ENCODE measurements at places on chromosomes 11 and 22.

DNA sequence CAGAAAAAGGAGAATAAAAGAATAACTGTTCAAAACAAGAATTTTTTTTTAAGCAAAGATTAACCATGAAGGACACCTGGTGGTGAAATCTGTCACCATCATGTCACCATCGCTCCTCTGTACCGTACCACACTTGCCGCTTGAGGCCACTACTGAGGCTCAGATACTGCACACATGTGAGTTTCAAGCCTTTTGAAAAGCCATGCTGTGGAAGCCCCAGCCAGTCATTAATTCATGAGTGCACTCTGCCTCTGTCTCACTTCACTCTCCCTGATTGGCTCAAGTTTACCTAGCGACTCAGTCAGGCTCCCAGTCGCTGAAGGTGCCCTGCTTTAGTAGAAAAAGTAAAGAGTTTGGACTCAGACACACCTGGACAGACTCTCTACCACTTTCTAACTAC is 6.6 kb upstream of the MS4A12 start:
- no peaks in the 10 kb centered on the region for H3K27me3 ChIP-seq
- H3K4me1 ChIP-seq, result no peaks in the 10 kb centered on the region
- no peak overlapping the region for H3K27ac ChIP-seq
- no peak overlapping the region for H3K4me3 ChIP-seq
- no peaks in the 10 kb centered on the region for H3K36me3 ChIP-seq
- peak; percentile 31 for DNase-seq

- H3K4me1 ChIP-seq, result no peaks in the 10 kb centered on the region
- DNase-seq, result no peak
- no peak overlapping the region for H3K27ac ChIP-seq
- no peaks in the 10 kb centered on the region for H3K27me3 ChIP-seq
- H3K4me3 ChIP-seq, result no peak overlapping the region
Measured at GRCh38 chr22:22783575-22783974, 104.0 kb upstream of the IGLL5 start.

DNA sequence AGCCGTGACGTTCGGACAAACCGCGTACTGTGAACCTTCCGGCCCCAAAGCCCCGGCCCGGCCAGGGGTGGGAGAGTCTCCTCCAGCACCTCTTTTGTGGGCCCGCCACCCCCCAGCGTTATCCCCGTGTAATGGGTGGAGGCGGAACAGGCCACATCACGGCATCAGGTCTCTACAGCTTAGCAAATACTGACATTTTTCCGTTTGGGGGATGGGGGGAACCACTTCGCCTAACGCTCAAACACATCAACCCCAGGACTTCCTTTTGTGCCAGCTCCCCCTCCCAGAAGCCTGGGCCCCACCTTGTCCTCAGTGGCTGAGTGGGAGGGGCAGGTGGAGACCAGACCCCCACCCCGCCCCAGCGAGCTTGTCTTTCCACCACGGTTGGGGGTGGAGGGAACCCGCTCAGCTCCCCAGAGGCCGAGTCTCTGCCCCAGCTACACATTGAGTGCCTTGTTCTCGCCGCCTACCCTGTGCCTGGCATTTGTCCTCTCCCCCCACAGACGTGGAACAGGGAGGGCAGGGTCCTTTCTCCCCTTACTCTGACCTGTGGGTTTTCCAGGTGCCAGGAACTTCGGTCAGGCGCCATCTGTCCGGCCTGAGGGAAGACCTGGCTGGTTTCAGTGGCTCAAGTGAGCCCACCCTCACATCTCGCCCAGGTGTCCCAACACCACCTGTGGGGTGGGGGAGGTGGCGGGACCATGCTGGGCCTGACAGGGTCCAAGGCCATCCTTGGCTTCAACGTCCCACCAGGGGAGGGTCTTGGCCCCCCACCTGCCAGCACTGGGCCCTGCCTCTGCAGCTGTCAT is 29.6 kb downstream of the SBF1 start:
- H3K4me3 ChIP-seq, result no peak overlapping the region
- H3K27ac ChIP-seq, result no peak overlapping the region
- H3K27me3 ChIP-seq, result peaks cover 21% of the 10 kb centered on the region
- DNase-seq, result no peak
- peaks cover 17% of the 10 kb centered on the region for H3K36me3 ChIP-seq
- H3K4me1 ChIP-seq, result peaks cover 13% of the 10 kb centered on the region

- DNase-seq, result no peak
- no peaks in the 10 kb centered on the region for H3K36me3 ChIP-seq
- H3K4me1 ChIP-seq, result no peaks in the 10 kb centered on the region
- no peak overlapping the region for H3K27ac ChIP-seq
- H3K4me3 ChIP-seq, result no peak overlapping the region
- H3K27me3 ChIP-seq, result no peaks in the 10 kb centered on the region
Measured at GRCh38 chr11:59501931-59502330, 1.4 kb upstream of the OR4D11 start.

DNA sequence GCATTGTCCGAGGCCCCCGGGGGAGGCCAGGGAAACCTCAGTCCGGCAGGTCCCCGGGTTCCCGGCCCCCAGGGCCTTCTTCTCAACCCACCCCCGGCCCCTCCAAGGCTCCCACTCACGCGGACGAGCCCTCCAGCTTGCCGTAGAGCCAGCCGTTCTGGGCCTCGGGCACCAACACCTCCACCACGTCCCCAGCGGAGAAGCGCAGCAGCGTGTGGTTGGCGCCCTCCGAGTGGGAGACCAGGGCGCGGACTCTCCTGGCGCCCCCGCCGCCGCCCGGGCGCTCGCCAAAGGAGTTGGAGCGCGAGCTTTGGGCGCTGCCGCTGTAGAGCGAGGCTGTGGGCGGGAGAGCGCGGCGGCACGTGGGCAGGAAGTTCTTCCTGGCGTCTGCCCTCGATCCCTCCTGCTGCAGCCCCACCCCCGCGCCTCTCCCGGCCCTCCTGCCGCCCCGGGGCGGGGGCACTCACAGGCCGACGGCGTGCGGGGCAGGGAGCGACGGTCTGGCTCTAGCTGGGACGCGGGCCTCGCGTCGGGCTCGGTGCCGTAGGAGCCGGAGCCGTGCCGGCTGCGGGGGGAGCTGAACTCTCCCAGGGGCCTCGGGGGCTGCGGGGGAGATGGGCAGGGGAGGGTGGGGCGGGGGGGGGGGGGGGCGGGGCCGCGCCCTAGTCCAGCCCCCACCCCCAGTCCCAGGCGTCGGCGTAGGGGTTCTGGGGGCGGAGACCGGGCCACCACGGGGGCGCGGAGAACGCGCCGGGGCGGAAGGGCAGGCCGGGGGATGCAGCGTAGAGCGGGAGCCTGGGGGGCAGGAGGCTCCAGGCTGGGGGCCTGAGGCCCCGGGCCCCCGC is 4.9 kb upstream of the SLC16A8 start:
- H3K4me1 ChIP-seq, result peaks cover 3% of the 10 kb centered on the region
- H3K27me3 ChIP-seq, result peaks cover 6% of the 10 kb centered on the region
- no peak overlapping the region for H3K27ac ChIP-seq
- no peak for DNase-seq

- no peaks in the 10 kb centered on the region for H3K36me3 ChIP-seq
- no peak overlapping the region for H3K4me3 ChIP-seq
- peaks cover 11% of the 10 kb centered on the region for H3K4me1 ChIP-seq
- H3K27ac ChIP-seq, result no peak overlapping the region
- peaks cover 8% of the 10 kb centered on the region for H3K27me3 ChIP-seq
Measured at GRCh38 chr11:113951537-113951936, 23.4 kb upstream of the HTR3A start.

DNA sequence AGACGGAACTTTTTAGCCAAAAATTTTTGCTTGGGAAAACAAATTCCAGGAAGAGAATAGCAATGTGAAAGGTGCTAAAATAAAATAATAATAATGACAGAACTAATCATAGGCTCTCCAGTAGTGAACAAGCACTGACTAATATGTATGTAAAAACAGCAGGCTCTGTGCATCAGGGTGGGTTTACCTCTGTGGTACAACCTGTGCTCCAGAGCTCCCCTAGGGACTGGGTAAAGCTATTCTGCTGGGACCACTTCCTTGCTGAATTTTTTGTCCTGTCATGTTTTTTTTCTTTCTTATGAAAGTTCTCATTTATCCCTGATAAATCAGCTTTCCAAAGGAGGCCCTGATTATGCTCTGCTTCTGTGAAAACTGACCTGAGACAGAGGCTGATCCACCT is 18.8 kb downstream of the LUZP2 start:
- no peaks in the 10 kb centered on the region for H3K36me3 ChIP-seq
- H3K4me3 ChIP-seq, result no peak overlapping the region
- DNase-seq, result no peak
- H3K27me3 ChIP-seq, result no peaks in the 10 kb centered on the region

DNA sequence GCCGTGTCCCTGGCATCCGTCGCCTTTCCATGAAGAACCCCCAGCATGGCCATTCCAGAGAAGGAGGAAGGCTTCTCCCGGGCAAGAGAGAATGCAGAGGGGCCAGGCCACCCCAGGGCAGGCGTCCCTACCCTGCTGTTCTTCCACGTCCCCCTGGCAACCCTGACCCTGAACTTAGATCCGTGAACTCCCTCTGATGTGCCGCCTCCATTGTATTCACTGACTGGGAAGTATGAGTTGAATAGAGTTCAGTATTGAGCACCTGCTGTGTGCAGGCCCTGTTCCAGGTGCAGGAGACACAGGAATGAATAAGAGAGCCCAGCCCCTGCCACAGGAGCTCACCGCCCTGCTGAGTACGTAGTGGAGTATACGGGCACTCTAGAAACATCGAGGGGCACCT is 29.1 kb upstream of the RELT start:
- H3K27me3 ChIP-seq, result peaks cover 13% of the 10 kb centered on the region
- H3K27ac ChIP-seq, result peak overlapping the region; percentile 25
- no peak for DNase-seq
- peaks cover 16% of the 10 kb centered on the region for H3K4me1 ChIP-seq
- peaks cover 16% of the 10 kb centered on the region for H3K36me3 ChIP-seq

DNA sequence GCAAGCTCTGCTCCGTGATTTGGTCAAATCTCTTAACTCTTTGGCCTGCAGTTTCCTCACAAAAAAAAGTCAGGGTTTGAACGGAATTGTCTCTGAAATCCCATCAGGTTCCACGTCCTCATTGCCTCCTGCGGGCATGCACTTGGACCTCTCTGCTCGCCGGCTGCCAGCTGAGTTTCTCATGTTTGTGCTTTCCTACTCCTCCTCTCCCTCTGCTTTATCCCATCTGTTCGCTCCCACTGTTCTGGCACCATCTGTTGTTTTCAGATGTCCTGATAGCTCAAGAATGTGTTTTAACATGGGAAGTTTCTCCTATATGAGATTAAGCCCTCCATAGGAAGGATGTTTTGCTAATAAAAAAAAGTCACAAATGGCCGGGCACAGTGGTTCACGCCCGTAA is 49.4 kb upstream of the ARHGAP42 start:
- H3K4me3 ChIP-seq, result no peak overlapping the region
- H3K27me3 ChIP-seq, result no peaks in the 10 kb centered on the region
- H3K27ac ChIP-seq, result no peak overlapping the region
- H3K36me3 ChIP-seq, result no peaks in the 10 kb centered on the region

DNA sequence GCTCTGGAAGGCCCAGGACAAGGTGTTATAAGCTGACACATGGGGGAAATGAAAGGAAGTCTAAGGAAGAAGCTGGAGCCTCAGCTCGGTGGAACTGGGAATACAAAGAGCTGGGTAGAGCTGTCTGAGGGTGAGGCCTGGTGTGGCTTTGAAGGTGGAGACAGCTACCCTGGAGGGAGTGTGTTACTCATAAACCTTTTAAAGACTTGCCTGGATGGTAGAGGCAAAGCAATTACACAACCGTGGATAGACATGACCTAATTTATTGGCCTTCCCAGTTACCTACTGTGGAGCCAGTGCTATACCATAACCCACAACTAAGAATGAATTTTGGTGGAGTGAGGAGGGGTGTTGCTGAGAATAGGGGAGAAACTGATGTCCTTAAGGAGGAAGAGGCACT is 22.6 kb downstream of the EXPH5 start:
- H3K27me3 ChIP-seq, result peaks cover 2% of the 10 kb centered on the region
- DNase-seq, result no peak
- no peaks in the 10 kb centered on the region for H3K36me3 ChIP-seq
- H3K27ac ChIP-seq, result no peak overlapping the region
- no peak overlapping the region for H3K4me3 ChIP-seq

DNA sequence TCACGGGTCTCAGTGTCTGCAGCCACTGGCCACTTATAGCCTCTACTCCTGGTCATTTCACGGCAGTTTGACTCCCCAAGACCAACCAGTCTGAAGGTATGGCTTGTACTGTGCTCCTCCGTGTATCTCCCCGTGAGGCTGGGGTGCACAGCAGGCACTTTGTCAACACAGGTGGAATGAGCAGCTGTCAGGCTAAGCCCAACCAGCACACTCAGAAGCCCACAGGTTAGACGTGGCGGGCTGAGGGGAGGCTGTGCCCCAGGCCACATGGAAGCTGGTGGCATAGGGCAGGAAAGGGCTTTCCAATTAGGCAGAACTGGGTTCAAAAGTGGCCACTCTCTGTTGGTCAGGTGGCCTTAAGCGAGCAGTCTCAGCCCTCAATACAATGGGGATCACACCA is 7.0 kb downstream of the TP53I11 start:
- H3K4me3 ChIP-seq, result no peak overlapping the region
- H3K27me3 ChIP-seq, result peaks cover 24% of the 10 kb centered on the region
- DNase-seq, result no peak
- H3K4me1 ChIP-seq, result peaks cover 47% of the 10 kb centered on the region
- H3K27ac ChIP-seq, result no peak overlapping the region
- H3K36me3 ChIP-seq, result peaks cover 30% of the 10 kb centered on the region

DNA sequence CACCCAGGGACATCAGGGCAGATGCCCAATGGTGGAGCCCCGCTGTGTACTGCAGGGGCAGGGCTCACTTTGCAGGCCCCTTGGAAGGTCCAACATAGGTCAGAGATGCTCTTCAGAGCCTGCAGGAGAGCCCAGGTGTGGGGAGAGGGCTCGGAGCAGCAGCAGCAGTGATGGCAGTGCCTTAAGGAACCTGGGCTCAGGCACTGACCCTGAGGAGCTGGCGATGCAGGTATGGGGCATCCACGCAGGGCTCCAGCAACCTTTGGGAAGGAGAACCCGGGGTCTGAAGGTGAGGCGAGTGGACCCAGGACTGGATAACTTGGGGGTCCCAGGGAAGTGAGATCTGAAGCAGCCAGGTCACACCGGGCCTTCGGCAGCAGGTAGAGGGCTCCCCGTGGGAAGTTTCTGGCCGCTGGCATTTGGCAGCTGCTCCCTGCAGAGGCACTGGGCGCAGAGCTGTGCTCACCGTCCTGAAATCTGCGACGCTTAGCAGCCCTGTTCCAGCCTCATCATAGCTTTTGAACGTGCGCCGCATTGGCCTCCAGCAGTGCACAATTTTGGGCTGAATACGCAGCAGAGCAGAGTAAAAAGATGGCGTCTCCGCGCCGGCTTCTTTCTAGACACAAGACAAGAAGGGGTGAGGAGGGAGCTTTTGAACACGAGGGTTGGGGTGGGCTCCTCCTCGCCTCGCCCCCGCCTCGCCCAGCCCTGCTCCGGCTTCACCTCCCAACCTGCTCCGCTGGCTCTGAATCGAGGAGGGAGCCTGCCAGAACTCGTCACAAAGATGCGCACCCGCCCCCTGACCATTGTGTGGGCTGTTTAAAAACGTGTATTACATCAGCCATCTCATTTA is 118.8 kb downstream of the MPPED1 start:
- H3K36me3 ChIP-seq, result no peaks in the 10 kb centered on the region
- H3K27ac ChIP-seq, result no peak overlapping the region
- H3K4me3 ChIP-seq, result no peak overlapping the region

All from endothelial cell (in vitro differentiated cells).